Ovary (tissue), 10 donors: ENCODE measurements at places on chromosomes 12 and 14.

DNA sequence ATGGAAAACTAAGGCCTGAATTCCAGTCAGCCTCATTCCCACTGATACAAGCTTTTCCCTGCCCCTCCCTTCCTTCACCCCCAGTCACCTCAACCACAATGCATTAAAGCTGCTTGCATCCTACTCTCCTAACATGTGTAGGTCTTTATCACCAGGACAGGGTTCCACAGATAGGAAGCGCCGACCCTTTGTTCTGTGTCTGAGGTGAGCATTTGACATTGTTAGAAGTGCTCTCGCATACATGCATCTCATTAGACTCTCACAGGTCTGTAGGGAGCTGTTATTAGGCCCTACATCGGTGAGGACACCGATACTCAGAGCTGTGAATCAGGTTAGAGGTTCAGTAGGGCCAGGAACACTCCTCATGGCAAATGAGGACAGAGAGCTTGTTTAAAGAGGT lies 13.2 kb upstream of the EDDM3A start:
- no peak for DNase-seq

GRCh38 chr12:15778126-15778525 lies 11.1 kb downstream of the EPS8 start:
- no peak for DNase-seq

DNA sequence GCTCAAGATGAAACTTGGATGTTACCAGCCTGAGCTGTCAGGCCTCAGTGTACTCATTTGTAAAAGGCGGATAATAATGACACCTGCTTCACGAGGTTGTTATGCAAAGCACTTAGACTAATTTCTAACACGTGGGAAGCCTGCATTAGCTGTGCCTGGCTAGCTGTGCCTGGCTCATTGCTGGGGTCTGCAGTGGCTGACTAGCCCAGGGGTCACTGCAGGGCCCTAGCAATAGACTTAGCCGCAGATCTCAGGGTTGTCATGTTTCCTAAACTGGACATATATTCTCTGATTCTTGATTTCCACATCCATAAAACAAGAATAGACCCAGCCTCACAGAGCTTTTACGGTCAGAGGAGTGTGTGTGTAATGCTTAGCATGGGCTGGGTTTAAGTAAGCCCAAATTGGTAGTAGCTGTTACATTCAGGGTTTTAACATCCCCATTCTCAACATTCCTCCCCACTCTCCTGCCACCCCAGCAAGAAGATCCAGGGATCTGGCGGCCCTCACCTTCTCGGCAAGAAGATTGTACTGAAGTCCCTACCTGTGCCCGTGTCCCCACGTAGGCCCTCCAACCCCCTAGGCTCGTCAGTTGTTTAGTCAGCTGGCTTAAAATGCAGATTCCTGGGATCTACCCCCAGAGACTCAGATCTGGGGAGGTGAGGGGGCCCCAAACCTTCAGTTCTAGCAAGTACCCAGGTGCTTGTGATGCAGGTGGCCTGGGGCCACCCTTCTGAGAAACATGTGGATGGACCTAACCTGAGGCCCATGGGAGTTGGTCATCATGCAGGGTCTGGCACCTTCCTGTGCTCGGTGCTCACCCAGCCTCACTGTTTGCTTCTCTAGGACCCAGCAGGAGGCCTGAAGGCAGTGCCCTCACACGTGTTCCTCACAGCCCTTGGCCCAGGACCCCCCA lies 8.6 kb downstream of the NR4A1 start:
- DNase-seq = peak; percentile 82

GRCh38 chr12:92295523-92295922 lies 149.9 kb upstream of the BTG1 start:
- DNase-seq = no peak

GRCh38 chr14:98956181-98956580 lies 315.8 kb downstream of the BCL11B start:
- DNase-seq = no peak

- DNase-seq = no peak
Observed at GRCh38 chr12:130166306-130166705, 4.0 kb downstream of the FZD10 start.

DNA sequence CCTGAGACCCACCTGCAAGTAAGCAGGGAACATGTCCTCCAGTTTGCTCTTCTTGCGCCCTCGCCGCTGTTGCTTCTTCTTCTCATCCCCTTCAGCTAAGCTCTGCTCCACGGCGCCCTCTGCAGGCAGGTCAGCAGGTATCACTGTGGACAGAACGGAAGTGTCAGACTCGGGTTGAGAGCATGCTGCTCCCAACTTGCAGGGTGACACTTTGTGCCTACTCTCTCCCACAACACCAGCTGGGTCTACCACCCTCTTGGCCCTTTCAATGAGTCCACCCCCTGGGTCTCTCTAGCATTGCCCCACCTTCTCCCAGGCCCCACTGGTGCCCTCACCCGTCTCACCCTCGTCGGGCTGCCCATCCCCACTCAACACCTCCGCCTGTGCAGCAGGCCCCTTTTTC lies 16.7 kb downstream of the KMT2D start:
- DNase-seq = no peak

DNA sequence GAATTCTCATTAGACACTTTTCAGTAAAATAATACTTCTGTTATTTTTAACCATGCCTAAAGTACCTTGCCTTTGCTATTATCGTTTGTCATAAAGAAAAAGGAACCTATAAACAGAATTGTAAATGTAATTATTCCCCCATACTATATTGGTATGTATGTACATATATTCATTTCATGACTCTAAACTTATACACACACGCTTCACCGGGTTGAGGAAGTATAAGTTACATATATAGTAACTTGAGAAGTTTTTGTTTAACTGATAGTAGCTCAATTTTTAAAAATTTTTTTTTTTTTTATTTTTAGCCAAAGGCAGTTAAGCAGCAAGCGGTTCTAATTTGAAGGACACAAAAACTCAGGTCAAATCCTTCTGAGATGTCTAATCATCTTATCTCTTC lies 107.6 kb downstream of the PLEKHG7 start:
- no peak for DNase-seq

DNA sequence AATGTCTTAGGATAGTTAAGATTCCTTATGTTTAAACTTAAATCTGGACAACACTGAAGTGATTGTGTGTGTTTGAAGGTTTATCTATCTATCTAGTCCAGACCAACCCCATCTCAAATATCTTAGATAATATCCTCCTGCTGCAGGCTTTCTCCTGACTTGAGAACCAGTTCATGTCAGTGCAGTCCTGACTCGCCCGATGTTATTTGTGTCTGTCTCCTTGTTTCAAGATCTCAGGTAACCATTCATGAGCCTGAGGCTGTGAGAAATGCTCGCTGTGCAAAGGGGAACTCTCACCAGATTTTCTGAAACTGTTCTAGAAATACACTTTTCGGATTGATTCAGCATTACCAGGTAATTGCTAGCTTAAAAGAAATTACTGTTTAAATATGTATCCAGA lies 356.2 kb downstream of the SNAPC1 start:
- no peak for DNase-seq

DNA sequence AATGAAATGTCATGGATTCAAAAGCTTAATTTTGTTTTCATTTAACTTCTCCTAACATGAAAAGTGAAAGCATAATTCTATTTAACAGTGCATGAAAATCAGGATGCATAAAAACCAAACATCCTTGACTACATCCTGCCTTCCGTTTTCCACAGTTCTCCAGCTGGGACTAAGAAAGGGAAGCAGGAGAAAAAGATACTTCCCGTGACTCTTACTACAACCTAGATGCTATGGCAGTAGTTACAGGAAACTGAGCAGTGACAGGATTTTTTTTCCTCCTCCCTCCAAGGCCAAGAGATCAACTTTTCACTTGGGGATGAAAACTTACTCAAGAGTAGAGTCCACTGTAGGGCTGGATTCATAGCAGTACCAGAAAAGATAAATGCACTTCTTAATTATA lies 2.6 kb downstream of the EXOC5 start:
- DNase-seq = no peak

GRCh38 chr12:32076941-32077340 lies 29.7 kb upstream of the BICD1 start:
- DNase-seq = no peak

- DNase-seq = no peak
Observed at GRCh38 chr12:19095331-19095730, 34.2 kb upstream of the PLEKHA5 start.

GRCh38 chr14:50775357-50775756 lies 55.6 kb downstream of the NIN start:
- no peak for DNase-seq

GRCh38 chr14:48075487-48075886 lies 400.1 kb upstream of the MDGA2 start:
- DNase-seq = no peak

DNA sequence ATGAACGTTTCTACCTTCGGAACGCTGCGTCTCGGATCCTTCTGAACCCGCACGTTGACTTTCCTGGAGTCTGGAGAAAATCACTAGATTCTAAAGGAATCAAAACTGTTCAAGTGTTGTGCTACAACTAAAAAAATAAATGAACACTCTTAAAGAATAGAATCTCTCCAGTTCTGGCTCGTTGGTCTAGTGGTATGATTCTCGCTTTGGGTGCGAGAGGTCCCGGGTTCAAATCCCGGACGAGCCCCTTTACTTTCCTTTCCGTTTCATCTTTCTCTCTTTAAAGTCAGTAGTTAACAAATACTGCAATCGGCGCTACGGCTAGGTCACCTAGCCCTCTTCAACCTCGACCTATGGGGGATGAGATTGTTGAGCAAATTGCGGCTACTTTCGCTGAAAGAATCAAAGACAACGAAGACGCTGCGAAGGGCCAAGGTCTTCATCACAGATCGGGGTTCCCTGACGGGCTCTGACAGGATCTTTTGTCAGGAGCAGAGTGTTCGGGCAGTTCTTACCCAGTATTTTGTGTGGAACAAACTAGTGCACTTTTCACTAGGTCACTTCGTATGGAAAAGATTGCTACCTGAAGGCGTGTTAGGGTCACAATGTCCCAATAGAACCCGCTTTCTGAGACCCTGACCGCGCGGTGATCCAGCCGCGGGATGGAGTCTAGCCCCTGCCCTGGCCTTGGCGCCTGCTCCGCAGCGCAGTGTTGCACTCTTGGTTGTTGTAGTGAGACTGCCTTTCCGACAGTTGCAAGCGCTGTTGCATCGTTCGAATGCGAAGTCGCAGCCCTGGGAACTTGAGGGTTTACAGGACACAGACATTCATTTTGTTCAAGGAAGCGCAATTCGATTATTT lies 8.4 kb downstream of the OR6S1 start:
- peak; percentile 47 for DNase-seq

- no peak for DNase-seq
Observed at GRCh38 chr12:9888665-9889273, 7.5 kb downstream of the KLRF2 start.

DNA sequence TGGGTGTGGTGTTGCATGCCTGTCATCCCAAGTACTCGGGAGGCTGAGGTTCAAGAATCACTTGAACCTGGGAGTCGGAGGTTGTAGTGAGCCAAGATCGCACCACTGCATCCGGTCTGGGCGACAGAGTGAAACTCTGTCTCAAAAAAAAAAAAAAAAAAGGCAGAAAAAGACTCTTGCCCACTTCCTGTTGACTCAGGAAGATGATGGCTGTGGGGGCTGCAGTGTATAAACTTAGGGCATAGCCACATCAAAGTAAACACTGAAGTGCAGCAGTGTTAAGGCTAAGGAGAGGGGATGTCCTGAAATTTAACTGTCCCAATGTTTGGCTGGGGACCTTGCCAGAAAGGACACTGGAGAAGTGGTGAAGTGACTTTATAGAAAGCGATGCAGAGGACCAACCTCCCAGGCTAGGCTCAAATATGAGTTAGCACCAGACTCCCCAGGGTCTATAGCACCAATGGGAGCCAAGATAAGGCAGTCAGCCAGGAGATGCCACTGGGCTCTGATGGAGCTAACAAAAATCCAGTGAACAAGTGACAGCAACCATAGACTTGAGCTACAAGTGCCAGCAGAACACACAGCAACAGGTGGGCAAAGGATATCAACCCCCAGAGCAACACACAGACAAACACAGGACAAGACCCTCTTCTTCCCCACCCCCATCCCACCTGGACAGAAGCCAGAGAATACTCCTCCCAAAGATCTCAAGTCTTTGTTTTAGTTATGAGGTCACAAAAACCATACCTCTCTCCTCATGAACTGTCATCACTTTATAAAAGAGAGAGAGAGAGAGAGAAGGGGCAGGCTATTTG lies 28.0 kb downstream of the NELL2 start:
- DNase-seq = no peak

DNA sequence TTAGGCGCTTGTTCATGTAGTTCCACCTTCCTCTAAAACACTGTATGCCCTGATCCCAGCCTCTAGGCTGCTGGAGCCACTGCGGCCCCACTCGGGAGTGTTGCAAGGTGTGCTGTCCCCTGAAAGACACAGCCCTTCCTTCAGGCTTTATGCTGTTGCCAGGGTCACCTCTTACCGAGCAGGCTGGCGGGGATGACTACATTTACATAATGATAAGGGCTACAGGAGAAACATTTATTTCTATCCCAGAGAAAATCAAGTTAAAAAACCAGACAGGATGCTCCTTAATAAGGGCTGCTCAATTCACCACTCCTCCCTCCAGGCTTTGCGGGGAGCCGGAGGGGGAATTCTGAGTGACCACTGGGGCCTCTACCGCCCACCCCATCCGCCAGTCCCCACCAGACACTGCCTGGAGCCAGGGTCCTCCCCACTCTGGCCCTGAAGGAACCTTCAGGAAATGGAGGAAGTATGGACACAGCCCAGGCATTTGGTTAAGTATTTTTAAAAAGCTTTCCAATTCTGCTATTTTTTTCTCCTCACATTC lies 200.6 kb downstream of the TTC7B start:
- no peak for DNase-seq

DNA sequence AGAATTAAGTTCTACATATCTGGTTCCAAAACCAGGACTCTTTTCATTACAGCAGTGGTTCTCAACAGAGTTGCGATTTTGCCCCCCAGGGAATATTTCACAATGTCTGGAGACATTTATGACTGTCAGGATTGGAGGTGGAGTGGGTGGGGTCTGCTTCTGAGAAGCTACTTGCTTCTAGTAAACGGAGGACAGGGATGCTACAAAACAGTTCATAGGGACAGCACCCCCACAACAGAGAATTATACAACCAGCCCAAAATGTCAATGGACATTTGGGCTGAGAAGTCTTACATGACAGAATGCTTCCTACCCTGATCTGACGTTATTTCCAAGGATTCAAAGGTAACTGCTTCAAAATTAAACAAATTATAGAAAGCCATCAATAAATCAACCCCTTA lies 739 bp upstream of the SPATA7 start:
- peak; percentile 11 for DNase-seq

DNA sequence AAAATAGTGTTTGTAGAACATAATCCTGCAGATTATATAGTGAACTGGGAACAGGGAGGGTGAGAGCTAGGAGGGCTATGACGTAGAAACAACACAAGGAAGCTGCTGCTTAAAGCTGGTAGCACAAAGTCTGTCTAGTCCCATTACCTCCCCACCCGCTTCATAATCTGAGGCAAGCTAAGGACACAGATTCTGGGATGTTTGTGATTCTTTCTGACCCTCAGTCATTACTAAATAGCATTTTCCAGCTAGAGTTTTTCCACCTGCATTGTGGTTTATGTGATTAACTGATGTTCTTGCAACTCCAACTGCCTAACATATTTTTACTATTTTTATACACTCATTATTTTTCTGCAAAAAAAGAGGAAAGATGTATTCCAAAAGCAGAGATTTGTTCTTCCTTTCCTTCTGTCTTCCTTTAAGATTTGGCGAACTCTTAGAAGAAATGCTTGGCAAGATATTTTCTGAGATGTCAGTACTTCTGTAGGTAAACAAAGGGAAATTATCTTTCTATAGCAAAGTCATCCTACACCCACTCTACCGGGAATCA lies 293.2 kb upstream of the FAR2 start:
- no peak for DNase-seq
